Esophagus squamous epithelium (tissue), 5 donors: ENCODE measurements at places on chromosomes 6 and 20.

DNA sequence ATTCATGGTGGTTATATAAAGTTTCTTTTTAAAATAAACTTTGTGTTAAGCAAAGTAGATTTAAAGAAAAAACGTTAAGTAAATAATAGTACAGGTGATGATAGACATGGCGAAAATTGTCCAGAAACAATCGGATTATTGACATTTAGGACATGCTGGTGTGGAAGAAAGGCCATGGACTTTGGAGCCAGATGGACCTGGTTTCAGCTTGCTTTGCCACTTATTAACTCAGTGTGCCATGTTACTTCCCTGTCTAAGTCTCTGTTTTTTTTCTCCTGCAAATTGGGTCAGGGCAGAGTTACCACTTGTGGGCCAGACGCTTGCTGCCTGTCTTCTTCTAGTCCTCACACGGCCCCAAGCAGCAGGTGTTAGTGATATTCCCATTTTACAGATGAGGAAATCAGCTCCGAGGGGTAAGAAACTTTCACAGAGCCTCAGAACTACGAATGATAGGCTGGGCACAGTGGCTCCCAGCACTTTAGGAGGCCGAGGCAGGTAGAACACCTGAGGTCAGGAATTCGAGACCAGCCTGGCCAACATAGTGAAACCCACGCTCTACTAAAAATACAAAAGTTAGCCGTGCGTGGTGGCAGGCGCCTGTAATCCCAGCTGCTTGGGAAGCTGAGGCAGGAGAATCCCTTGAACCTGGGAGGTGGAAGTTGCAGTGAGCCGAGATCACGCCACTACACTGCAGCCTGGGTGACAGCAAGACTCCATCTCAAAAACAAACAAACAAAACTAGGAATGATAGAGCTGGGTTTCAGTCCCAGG is 12.4 kb downstream of the KIF3B start:
- no peak for DNase-seq

- no peak for DNase-seq
Measured at GRCh38 chr20:41141153-41141815, 3.9 kb downstream of the PLCG1 start.

GRCh38 chr6:1363729-1364572 is 25.4 kb upstream of the FOXF2 start:
- DNase-seq = no peak

DNA sequence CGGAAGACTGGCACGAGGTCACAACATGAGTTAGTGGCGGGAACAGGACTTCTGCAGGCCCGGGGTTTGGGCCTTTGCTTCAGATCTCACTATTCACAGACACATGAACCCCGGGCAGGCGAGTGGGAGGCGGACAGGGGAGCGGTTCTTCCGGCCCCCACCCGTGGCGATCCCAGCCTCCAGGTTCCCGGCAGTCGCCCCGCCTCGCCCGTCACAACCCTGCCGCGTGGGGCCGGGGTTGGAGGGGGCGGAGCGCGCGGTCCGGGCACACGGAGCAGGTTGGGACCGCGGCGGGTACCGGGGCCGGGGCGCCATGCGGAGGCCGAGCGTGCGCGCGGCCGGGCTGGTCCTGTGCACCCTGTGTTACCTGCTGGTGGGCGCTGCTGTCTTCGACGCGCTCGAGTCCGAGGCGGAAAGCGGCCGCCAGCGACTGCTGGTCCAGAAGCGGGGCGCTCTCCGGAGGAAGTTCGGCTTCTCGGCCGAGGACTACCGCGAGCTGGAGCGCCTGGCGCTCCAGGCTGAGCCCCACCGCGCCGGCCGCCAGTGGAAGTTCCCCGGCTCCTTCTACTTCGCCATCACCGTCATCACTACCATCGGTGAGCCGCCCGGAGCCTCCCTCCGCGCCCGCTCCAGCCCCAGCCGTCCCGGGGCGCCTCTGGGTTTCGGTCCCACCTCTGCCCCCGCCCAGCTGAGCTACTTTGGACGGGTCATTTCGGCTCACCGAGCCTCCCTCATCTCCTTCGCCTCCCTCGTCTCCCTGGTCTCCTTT is at the start of gene KCNK15:
Gene KCNK15 (plus strand): TSS at position 268 of the 769 bp plus-strand sequence. CDS start 46 bp downstream, at position 314.
- DNase-seq = no peak

DNA sequence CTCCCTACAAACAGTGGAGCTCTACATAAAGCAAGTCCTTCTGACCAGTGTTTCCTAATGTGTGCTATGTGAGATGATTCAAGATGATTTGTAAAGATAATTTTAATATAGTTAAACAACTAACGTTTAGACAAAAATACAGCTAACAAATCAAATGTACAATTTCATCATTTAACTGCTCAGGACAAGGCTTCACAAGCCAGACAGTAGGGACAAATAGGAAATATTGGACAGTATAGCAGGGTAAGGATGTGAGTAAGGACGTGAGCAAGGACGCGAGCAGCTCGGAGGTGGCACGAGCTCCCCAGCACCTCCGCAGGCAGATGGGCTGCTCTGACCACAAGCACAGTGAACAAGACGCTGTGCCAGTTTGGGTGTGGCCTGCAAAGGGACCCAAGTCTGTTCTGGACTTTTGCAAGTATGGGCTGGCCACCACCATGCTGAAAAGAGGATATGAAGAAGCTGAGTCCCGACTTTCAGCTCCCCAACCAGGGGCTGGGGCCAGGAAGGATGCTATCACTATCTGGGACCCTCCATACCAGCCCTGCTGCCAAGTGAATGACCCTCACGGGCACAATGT is 14.5 kb downstream of the DIDO1 start:
- no peak for DNase-seq

GRCh38 chr20:24111858-24112257 is 123.3 kb upstream of the GGTLC1 start:
- no peak for DNase-seq

DNA sequence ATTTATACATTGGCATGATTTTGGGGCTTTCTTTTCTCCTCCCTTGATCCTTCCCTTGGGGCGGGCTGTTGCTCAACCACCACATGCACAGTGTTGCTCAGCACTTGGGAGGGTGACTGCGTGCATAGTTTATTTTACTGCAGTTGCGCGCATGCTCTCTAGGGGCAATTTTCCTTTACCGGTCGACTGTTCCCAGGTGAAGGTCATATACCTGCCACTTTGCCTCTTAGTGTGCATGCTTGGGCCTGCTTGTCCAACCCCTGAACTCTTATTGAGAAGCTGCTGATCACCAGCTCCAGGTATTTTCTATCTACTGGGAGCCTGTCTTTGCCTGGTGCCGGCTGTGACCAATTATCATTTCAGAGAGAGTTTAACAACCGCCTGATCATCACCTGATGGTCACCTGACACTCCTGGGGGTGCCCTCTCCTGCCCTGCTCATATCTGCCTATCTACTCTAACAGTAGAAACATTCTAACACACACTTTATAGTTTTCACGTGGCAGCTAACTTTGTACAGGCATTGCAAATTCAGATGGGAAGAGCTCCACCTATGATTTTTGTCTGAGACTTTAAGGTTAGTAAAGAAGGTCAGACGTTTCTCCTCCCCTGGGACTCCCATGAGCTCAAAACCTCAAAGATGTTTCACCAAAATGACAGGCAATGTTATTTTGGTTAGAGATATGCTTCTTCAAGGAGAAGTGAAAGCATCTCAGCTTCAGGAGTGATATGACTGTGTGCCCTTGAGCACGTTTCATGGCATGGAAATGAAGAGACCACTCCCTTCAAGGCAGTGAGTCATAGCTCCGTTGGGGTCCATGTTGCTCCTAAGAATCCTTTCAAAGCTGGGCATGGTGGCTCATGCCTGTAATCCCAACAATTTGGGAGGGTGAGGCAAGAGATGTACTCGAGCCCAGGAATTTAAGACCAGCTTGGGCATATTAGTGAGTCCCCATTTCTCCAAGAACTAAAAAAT is 227.5 kb upstream of the MYLIP start:
- no peak for DNase-seq

DNA sequence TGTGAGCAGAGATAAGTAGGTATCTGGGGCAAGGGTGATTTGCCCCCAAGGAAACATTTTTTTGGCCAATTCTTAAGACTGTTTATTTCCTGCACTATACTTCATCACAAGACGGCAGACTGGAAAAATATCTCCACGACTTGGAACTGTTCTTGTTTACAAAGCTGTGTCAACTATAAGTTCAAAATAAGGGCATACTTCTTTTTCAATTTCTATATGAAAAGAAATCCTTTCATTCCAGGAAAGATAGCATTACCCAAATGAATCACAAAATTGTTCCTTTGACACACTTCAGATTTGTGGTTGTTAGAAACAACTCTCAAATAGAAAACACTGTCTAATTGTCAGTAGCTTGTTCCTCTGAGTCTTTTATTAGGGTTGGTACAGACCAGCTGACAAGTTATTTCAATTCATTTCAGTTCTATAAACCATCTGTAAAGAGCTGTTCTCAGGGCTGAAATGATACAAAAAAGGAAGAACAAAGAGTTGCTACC is 212.9 kb upstream of the PRDM1 start:
- no peak for DNase-seq

GRCh38 chr6:141598487-141598886 is 534.2 kb upstream of the GJE1 start:
- no peak for DNase-seq

DNA sequence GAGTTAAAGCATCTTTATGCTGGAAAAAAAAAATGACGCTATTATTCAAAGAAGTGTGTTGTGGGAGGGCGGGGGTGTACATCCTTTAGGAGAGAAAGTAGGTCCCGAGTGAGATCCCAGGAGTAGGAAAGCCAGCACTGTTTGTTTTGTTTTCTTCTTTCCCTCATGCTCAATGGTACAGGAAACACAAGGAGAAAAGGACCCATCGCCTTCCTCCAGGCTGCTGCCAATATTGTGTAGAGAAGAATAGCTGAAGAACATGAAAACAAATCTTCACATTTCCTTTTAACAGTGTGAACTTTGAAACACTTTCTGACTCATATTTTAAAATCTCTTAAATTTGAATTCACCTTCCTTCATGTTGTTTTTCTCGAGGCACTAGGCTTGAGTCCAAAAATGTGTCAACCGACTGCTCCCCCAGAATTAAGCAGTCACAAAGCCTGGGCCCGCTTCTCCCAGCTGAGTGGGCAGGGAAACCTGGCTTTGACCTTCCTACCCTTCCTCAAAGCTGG is 22.3 kb downstream of the PPP1R16B start:
- no peak for DNase-seq

DNA sequence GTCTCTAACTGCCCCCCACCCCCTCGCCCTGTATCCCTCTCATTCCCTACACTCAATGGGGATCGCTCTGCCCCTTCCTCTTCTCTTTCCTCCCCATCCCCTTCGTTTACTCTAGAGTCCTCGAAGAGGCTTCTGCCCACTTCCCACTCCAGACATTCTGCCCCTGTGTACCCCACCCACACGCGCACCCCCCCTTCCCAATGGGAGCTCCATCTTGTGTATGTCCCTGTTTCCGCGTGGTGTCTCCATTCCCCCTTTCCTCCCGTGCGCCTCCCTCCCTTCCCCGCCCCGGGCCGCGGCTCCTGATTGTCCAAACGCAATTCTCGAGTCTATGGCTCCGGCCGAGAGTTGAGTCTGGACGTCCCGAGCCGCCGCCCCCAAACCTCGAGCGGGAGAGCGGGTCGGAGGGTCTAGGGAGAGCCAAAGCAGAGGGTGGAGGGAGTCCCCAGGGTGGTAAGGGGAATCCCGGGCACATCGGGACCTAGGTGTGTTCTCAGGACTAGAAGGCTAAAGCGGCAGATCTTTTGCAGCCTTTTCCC is 679 bp upstream of the RING1 start:
- DNase-seq = no peak

DNA sequence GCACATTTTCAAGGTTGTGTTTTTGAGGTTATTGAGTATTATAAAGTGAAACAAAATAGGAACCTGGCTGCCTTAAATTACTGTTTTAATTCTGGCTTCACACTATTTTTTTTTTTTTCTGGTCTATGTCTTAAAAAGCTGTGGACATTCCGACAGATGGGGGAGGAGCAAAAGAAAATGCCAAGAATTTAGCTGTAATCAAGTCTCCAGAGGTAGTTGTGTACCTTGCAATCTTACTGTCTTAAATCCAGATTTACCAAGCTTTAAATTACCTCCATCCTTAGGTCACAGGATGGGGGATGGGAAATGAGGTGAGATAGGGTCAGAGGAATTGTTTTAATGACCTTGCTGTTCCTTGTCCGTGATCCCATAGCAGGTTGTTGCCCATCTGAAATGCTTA is 182.8 kb downstream of the UTRN start:
- no peak for DNase-seq

DNA sequence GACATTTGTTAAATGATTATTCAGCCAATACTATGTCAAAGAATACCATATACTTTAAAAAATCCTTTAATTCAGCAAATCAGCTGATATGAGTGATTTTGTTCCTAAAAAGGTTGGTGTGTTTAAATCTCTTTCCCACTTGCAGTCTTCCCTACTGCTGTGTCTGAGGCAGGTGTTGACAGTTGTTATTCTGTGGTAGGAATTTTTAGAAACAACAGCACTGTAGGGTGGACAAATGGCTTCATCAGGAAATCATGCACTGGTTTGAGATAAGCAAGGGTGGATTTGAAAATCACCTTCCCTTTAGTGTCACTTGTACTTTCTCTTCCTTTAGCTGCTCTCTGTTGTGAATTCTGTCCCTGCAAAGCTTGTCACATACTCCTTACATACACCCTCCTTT is 213.7 kb upstream of the SGK1 start:
- no peak for DNase-seq

- DNase-seq = no peak
Measured at GRCh38 chr6:168671028-168671862, 230.3 kb downstream of the SMOC2 start.

GRCh38 chr6:37491171-37491829 is 8.4 kb downstream of the CCDC167 start:
- DNase-seq = no peak

DNA sequence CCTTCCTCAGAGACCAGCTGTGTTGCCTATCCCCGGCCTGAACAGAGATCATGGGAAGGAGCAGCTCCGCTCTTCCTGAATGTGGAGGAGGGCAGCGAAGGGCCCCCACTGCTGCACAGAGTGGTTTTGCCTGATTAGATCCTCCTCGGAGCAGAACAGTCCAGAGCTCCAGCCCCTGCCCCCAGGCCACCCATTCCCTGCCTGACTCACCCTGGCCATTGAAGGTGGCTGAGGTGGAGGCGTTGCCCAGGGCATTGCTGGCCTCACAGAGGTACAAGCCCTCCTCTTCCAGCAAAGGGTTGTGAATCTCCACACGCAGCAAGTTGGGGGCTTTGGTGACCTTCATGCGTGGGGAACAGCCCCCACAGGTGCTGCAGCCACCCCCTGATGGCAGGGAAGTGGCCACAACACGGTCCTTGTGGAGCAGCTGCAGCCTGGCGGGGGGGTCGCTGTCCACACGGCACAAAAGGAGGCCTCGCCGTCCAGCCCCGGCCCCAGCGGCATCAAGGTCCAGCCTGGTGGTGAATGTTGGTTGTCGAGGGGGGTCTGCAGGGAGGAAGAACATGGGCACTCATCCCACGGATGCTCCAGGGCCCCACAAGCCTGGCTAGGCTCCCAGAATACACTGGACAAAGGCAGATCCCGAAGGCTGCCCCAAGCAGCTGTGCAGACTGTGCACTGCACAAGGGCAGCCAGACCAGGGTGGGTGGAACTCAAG is 14.7 kb downstream of the SIGLEC1 start:
- no peak for DNase-seq

DNA sequence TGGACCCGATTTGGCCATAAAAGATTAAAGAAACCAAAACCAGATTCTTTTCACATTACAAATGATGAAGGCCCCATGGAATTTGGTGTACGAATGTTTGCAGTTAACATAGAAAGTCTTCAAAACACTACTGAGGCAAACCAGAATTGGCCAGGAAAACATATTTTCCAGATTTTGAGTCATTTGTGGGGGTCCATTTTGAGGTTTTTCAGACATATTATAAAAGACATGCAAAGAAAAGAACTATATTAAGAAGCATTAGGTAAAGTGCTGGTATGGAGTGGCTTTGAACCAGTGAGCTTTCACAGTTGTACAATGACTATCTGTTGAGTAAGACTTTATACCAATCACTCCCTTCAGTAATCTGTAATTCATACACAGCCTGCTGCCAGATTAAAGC is 168.9 kb upstream of the COL21A1 start:
- no peak for DNase-seq
